ENCODE measurements at places on chromosomes 2 and 18.

- DNase-seq: no peak
These were observed 23.2 kb upstream of the KDM3A start for GRCh38 chr2:86417961-86418360.

DNA sequence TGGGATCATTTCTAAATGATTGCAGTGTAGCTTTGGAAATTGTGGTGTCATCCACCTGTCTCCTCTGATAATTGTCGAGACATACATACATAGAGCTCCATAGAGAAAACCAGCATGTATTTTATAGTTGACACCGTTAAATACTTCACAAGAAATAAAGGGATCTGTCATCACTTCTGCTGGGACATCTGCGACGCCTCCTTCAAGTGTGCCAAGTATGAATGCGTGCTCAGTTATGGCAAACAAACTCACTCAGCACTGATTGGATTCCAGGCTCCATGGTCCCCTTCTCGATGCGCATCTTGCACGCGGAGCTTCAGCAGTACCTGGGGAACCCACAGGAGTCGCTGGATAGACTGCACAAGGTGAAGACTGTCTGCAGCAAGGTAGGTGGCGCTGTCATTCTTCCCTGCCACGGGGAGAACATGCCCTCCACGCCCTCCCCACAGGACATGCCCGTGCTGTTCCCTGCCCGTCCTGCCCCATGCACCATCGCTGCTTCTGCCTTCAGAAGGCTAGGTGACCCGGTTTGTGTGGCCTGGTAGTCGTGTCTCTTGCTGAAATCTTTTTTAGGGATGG lies 64.1 kb downstream of the TRAPPC12 start:
- DNase-seq: no peak

DNA sequence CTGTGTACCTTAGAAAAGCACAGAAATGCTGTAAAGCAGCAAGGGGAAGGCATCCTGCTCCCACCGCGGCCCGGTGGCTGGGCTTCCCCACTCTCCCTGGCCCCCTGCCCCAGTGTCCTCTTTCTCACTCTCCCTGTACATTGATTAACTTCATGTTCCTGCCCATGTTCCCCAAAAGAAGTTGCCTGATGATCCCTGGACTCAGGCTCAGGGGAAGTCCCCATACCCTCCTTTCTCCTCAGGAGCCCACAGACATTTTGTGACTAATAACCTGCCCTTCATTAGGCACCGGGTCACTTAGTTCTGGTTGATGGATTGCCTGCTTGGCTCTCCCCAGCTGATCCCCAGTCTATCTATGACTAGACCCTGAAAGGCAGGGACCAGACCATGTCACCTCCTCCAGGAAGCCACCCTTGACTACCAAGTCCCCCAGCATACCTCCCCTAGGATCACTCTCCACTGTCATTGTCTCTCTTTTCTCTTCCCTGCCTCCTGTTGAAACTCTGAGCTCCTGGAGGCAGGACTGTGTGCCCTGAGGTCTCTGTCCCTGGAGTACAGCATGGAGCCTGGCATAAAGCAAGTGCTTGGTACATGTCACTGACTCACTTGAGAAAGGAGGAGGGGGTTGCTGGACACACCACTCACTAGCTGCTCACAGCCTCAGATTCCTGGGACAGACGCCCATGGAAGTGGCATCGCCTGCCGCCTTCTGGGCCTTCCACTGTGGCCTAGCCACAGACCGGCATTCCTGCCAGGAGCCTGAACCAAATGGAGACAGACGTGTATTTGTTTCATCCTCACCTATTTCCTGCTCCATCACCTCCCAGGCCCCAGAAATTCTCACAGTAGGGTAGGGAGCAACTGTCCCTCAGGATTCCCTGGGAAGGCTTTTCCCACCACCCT lies 13.5 kb downstream of the MALL start:
- no peak for DNase-seq

DNA sequence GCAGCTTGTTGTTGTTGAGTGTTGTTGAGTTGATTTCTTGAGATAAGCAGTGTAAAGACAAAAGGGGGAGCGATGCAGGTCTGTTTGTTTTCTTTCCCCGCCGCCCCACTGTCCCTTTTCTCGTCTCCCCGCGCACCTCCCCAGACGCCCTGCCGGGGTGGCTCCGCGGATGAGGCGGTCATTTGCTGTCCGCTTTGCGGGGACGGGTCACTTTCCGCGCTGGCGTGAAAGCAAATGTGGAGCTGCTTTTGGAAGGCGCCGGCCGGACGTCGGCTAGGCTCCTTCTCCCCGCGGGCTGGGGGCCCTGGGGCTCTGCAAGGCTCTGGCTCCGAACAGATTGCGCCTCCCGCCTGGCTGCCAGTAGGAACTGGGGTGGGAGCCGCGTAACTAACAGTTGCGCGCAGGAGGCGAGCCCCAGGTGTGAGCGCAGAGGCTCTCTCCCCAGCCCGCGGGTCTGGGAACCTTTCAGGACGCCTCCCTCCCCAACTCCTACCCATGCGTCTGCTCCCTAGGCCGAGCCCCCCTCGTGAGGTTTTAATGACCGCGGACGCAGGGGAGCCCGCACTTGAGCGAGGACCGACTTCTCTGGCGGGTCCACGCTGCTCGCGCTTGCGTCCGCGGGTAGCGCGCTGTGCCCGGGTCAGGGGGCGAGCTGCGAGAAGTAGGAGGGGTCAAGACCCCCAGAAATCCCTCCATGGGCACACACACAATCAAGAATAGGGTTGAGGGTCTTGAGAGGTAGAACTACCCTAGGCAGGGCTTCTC lies 146.6 kb downstream of the MEIS1 start:
- peak; percentile 14 for DNase-seq

DNA sequence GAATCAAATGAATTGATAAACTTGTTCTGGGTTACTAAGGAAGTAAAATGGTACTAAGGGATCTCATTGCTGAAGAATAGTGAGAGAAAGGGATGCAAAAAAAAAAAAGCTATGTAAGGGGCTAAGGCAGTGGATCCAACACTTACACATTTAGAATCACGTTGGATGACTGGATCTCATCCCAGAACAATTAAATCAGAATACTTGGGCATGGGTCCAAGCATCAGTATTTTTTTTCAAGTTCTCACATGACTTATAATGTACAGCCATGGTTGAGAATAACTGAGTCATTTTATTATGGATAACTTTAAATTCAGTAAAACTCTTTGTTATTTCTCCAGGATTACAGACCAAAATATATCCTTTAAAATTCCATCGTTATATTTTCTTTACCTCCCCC lies 8.5 kb downstream of the DSC1 start:
- DNase-seq: no peak

DNA sequence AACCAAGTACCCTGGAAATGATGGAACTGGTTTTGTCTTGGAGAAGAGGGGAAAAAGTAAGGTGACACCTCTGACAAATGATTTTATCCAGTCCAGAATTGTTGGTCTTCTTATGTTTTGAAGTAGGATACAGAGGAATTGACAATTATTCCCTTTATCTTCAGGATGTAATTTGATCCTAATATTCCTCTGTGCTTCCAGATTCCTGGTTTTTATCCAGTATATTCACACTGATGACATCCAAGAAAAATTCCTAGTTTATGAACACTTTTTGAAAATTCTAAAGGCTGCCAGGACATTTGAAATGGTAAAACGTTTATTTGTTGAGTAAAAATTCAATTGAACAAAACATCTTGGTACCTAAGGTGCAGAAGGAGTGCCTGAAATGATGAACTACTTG lies 22.2 kb upstream of the ETAA1 start:
- DNase-seq: no peak

- no peak for DNase-seq
These were observed 318.5 kb downstream of the RAD51AP2 start for GRCh38 chr2:17199741-17200140.

GRCh38 chr2:96158554-96158940 lies 13.3 kb upstream of the DUSP2 start:
- DNase-seq: no peak

GRCh38 chr18:9260388-9261380 lies 73.9 kb upstream of the TWSG1 start:
- no peak for DNase-seq

- DNase-seq: no peak
These were observed 176.1 kb downstream of the VAPA start for GRCh38 chr18:10089881-10090280.

DNA sequence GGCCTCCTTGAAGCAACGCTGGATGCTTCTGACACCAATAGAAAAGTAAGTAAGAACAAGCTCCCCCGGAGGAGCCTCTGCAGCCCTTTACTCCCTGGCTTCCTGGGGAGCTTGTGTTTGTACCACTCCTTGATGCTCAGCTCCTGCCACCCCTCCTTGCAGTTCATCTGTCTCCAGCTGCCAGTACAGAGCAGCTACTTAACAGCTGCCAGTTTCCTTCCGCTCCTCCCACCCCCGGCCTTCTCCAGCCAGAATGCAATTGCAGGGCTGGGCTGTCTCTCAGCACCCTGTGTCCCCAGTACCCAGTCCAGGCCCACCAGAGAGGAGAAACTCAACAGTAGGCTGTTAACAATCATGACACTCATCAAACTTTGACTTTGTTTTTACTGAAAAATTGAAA lies 109.4 kb downstream of the AOX1 start:
- DNase-seq: no peak

DNA sequence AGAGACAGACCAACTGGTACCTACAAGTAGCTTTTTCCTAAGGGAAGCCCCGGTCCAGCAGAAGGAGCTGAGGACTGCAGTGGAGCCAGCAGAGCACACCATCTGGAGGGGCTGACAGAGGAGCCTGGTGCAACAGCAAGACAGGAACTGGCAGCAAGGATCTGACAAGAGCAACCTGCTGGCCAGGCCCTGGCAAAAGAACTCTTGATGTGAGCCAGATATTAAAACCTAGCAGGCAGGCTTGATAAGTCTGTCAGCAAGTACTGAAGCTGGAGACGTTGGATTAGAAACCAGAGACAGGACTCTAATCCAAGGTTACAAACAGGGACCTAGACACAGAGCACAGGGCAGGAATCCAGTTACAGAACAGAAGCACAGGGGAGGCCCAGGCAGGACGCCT lies 260.7 kb upstream of the MGAT5 start:
- DNase-seq: no peak

DNA sequence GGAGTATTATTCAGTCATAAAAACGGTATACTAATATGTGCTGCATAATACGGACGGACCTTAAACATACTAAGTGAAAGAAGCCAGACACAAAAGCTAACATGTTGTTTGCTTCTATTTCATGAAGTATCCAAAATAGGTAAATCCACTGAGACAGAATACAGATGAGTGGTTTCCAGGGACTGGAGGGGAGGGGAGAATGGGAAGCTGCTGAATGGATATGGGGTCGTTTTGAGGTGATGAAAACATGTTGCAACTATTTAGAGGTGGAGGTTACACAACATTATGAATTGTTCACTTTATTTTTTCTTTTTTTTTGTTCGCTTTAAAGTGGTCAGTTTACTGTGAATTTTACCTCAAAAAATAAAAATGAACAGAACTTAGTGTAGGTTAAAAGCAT lies 52.9 kb downstream of the RAB10 start:
- DNase-seq: no peak

GRCh38 chr2:163132850-163133249 lies 294.3 kb upstream of the KCNH7 start:
- DNase-seq: peak; percentile 6

DNA sequence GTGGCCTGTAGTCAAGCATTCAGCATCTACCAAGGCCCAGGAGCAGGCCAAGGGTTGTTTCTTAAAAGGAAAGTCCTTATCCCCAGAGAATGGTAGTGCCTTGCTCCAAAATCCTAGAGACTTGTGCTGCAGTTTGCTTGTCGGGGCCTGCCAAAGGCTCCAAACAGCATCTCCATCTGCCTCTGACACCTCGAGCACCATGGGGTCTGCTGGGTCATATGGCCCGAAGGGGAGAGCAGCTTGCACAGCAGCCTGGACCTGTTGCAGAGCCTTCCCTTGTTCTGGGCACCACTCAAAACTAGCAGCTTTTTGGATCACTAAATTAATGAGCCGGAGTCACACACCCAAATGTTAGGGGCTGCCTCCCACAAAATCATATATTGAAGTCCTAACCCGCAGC lies 35.7 kb downstream of the GNAL start:
- DNase-seq: no peak

GRCh38 chr18:55309249-55309648 lies 278.7 kb downstream of the TCF4 start:
- DNase-seq: no peak

DNA sequence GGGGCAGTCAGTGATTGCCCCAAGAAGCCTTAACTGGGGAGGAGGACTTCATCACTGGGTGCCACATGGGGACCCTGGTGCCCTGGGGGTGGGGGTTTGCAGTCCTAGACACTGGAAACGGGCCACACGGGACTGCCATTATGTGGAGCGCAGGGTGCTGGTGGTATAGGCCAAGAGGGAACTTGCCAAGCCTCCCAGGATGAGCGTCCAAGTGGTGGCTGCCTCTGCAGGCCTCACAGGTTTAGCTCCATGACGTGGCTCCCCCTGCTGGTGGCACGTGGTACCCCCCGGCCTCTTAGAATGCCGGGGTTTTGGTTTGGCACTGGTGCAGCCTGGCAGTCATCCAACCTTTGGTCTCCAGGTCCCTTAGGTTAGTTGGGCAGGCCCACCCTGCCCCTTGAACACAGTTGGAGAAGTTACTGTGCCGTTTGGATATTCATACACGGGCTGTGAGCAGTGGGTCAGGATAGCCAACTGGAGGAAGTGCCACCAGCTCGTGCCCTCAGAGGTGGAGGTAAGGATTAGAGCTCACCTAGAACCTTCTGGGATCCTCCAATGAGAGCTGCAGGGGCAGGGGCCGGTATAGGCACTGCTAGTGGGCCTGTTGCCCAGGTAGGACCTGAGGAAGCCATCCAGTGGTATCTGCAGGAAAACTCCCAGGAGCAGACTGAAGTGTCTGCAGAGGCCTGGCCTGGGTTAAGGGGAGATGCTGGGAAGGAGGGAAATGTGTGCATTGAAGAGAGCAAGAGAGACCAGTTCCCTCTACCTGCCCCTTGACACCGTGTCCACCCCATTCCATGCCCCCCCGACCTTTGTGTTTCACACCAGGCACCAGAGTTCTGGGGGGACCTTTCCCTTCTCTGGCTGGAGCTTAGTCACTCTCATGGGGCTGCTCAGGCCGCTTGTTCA lies 5.7 kb downstream of the PTMA start:
- DNase-seq: peak; percentile 88

DNA sequence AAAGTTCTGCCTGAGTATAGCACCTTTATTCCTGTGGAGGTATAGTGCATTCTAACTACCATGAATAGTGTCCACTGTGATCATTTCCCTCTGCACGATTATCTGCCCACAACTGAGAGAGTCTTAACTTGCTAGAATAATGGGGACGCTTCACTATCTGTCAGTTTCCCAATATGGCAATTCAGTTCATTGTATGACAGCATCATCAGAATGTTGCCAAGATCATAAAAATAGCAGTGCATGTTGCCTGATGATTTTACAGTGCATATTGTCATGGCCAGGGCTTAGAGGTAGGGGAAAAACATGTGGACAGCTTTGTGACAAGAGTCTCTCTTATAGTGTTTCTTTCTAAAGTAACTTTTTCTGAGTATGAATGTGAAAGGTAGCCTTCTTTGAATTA lies 6.1 kb downstream of the RASGRP3 start:
- DNase-seq: no peak

DNA sequence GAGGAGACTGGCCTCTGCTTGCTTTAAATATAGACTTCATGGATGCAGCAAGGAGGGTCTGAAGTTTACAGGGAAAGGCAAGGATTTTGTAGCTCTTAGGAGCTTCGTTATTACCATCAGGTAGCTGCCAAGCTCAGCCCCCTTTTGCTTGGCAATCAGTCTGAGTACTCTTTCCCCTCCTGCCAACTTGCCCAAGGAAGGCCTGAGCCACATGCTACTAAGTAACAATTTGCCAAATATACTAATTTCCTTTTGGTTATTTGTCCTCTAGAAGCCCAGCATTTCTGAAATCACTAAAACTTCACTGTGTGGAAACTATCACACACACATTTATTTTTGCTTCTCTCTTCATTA lies 85.5 kb upstream of the ITPRID2 start:
- DNase-seq: no peak

- DNase-seq: no peak
These were observed 55.8 kb downstream of the ASXL2 start for GRCh38 chr2:25822190-25823117.

All from AG08395 (cell line).